ENCODE measurements at places on chromosomes 13 and 19.

- DNase-seq: no peak
Measured at GRCh38 chr19:15198951-15199660, 1.7 kb downstream of the NOTCH3 start.

- DNase-seq: no peak
Measured at GRCh38 chr19:6712231-6712630, 8.2 kb downstream of the C3 start.

DNA sequence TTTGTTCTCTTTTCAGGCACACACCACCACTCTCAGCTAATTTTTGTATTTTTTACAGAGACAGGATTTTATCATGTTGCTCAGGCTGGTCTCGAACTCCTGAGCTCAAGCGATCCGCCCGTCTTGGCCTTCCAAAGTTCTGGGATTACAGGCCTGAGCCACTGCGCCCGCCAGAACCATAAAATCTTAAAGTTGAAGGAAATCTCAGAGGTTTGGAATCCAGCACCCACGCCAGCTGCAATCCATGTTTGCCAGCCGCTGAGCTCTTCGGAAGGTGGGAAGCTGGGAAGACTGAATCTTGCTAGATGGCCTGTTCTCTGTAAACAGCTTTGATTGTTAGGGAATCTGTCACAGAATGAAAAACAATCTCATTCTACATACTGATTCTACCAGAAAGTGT, 38.5 kb downstream of the SPATA13 start:
- no peak for DNase-seq

- peak; percentile 11 for DNase-seq
Measured at GRCh38 chr19:2488942-2489731, 13.2 kb downstream of the GADD45B start.

DNA sequence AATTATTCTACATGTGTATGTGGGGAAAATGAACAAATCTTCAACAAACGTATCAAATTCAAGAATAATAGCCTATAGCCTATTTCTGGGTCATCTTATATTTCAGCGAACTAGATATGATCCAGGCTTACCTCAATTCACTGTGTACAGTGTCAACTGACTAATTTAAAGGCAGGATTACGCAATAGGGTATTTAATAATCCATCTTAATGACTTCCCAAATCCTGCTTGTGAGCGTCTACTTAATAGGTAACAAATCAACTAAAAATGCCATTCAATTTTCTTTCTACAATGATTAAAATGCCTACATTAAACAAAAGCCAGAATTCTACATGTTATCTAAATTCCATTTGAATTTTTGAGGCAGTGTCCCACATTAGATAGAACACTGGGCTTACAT, 67.0 kb downstream of the USP12 start:
- no peak for DNase-seq

DNA sequence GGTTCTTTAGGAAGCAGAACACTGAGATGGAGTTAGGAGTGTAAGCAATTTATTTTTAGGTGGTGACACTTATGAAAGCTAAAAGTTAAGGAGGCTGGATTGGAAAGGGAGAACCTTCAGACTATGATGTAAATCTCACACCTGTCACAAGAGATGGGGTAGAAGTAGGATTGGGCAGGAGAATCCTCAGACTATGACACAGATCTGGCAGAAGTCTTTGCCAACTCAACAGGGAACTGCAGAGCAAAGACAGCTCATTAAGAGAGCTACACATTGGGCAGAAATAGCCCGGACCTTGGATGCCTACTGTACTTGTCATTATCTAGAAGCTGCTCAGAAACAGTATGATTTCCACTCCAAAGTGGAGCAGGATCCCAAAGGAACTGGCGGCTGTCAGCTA, 134.4 kb downstream of the DNAJC15 start:
- no peak for DNase-seq

GRCh38 chr19:47093254-47093653, 20.3 kb downstream of the ZC3H4 start:
- peak; percentile 71 for DNase-seq

- no peak for DNase-seq
Measured at GRCh38 chr13:77827332-77827731, 91.3 kb downstream of the EDNRB start.

- peak; percentile 85 for DNase-seq
Measured at GRCh38 chr19:17346109-17346671, 8.8 kb downstream of the GTPBP3 start.

DNA sequence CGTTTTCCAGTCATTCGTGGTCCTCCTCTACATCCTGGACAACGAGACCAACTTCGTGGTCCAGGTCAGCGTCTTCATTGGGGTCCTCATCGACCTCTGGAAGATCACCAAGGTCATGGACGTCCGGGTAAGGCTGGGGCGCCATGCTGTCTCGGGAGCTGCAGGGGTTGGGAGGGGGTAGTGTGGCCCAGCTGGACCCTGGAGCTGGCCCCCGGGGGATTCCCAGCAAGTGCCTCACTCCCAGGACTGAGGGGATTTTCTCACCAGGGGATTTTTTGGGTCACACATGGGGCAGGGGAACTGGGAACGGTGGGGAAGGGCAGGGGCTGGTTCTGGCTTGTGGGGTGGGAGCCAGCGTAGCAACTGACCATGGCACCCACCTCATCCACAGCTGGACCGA, 10.8 kb upstream of the RELB start:
- DNase-seq: no peak

All from activated CD4-positive, alpha-beta T cell treated with anti-CD3 and anti-CD28 coated beads, Interleukin-10, Interleukin-2, amounts not matched to agents 100 ng/mL and 50 ng/mL, durations not matched to agents 16 hours and 8 hours (primary cell).